Karpas-422 (cell line): ENCODE measurements at places on chromosomes 1 and 21.

DNA sequence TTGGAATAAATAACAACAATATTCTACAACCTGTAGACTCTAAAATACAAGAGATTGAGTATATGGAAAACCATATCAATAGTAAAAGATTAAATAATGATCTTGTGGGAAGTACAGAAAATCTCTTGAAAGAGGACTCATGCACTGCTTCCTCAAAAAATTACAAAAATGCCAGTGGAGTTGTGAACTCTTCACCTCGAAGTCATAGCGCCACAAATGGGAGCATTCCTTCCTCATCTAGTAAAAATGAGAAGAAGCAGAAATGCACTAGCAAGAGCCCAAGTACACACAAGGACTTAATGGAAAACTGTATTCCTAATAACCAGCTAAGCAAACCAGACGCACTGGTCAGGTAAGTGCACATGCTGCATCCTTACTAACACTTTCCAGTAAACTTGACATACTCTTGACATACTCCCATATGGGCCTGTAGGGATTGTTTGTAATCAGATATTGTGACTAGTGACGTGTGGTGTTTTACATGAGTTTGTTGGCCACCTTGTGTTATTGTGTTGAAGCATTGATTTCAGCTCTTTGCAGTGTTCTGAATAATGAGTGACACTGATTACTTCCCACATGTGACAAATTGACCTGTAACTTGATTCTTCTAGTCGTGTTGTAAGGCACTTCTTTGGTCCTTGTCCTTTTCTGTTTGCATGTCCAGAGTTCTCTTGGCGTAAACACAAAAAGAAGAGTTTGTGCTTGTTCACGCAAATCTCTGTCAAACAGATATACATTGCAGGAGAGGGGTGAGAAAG is 28.0 kb downstream of the MACO1 start:
- DNase-seq: no peak
- peaks cover 56% of the 10 kb centered on the region for H3K36me3 ChIP-seq
- no peak overlapping the region for H3K4me3 ChIP-seq
- H3K27me3 ChIP-seq: no peaks in the 10 kb centered on the region
- no peak overlapping the region for H3K27ac ChIP-seq

GRCh38 chr21:9008636-9009035 is 1512.7 kb upstream of the TPTE start:
- peak; percentile 38 for DNase-seq
- H3K27me3 ChIP-seq: no peaks in the 10 kb centered on the region
- no peak overlapping the region for H3K4me3 ChIP-seq
- no peaks in the 10 kb centered on the region for H3K36me3 ChIP-seq
- H3K27ac ChIP-seq: no peak overlapping the region

DNA sequence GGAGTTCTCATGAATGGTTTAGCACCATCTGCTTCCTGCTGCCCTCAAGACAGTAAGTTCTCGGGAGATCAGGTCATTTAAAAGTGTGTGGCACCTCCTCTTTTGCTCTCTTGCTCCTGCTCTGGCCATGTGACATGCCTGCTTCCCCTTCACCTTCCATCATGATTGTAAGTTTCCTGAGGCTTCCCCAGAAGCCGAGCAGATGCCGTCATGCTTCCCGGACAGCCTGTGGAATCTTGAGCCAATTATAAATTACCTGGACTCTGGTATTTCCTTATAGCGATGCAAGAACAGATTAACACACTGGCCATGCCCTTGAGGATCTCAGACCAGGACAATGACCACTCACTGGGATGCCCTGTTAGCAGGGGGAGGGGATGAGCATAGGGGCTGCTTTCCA is 212.3 kb downstream of the MATN1 start:
- H3K4me3 ChIP-seq: no peak overlapping the region
- no peak for DNase-seq
- H3K36me3 ChIP-seq: no peaks in the 10 kb centered on the region
- no peak overlapping the region for H3K27ac ChIP-seq
- no peaks in the 10 kb centered on the region for H3K27me3 ChIP-seq

GRCh38 chr1:155091071-155092051 is 12.7 kb downstream of the EFNA3 start:
- H3K27me3 ChIP-seq: no peaks in the 10 kb centered on the region
- no peak overlapping the region for H3K27ac ChIP-seq
- peak; percentile 94 for DNase-seq

- H3K4me3 ChIP-seq: peak overlapping the region; percentile 28
- H3K4me1 ChIP-seq: peaks cover 47% of the 10 kb centered on the region
- H3K27ac ChIP-seq: no peak overlapping the region
- H3K27me3 ChIP-seq: no peaks in the 10 kb centered on the region
- H3K36me3 ChIP-seq: no peaks in the 10 kb centered on the region
- no peak for DNase-seq
Observed at GRCh38 chr1:99672038-99672437, 26.1 kb downstream of the PALMD start.

GRCh38 chr1:109490029-109490933 is 3.6 kb upstream of the CYB561D1 start:
- no peak overlapping the region for H3K27ac ChIP-seq
- H3K27me3 ChIP-seq: no peaks in the 10 kb centered on the region
- peak; percentile 89 for DNase-seq
- H3K4me1 ChIP-seq: peaks cover 19% of the 10 kb centered on the region
- H3K36me3 ChIP-seq: no peaks in the 10 kb centered on the region

DNA sequence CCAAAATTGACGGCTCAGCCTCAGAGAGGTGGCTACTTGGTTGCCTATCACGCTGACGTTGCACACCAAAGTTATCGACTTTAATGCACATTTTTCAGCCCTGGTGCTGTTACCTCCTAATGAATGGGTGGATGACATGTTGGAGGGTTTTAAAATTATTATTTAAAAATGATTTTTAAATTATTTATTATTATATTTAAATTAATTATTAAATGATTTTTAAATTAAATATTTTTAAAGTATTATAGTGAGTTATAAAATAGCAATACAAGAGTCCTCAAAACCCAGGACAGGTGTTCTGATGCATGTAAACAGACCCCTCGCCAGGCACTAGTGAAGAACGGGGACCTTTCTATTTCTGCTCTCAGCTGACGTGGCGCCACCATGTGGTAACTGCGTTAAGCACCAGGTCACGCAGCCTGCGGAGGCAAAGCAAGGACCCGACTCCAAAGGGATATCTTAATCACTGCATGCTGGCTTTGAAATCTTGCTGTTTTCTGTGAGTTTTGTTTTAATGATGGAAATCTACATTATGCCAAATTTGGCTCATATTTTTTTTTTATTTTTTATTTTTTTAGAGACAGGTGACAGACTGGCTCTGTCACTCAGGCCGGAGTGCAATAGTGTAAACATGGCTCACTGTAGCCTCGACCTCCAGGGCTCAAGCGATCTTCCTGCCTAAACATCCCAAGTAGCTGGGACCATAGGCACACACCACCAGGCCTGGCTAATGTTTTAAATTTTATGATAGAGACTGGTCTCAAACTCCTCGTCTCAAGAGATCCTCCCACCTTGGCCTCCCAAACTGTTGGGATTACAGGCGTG is 22.6 kb downstream of the CASP9 start:
- no peak overlapping the region for H3K4me3 ChIP-seq
- no peak overlapping the region for H3K27ac ChIP-seq

DNA sequence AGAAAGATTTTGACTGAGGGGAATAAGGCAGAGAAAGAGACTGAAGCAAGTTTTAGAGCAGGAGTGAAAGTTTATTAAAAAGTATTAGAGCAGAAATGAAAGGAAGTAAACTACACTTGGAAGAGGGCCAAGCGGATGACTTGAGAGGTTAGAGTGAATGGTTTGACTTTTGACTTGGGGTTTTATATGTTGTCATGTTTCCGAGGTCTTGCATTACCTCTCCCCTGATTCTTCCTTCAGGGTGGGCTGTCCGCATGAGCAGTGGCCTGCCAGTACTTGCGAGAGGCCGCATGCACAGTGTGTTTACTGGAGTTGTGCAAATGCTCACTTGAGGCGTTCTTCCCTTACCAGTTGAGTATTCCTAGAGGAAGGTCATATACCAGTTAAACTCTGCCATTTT is 13.0 kb upstream of the DENND2D start:
- no peak overlapping the region for H3K4me3 ChIP-seq
- no peaks in the 10 kb centered on the region for H3K36me3 ChIP-seq
- no peak for DNase-seq
- H3K27me3 ChIP-seq: no peaks in the 10 kb centered on the region
- H3K27ac ChIP-seq: peak overlapping the region; percentile 96
- H3K4me1 ChIP-seq: peaks cover 62% of the 10 kb centered on the region

- H3K27ac ChIP-seq: peak overlapping the region; percentile 47
- H3K36me3 ChIP-seq: peaks cover 90% of the 10 kb centered on the region
- peaks cover 23% of the 10 kb centered on the region for H3K4me1 ChIP-seq
- DNase-seq: no peak
Observed at GRCh38 chr1:198747127-198747526, 108.3 kb downstream of the PTPRC start.

GRCh38 chr1:19733615-19734014 is 66.1 kb downstream of the TMCO4 start:
- no peaks in the 10 kb centered on the region for H3K27me3 ChIP-seq
- no peak overlapping the region for H3K4me3 ChIP-seq
- no peak for DNase-seq
- H3K4me1 ChIP-seq: no peaks in the 10 kb centered on the region
- H3K36me3 ChIP-seq: peaks cover 7% of the 10 kb centered on the region; the same call in 1 of the 2 replicates
- no peak overlapping the region for H3K27ac ChIP-seq

GRCh38 chr1:117754061-117754969 is 148.5 kb downstream of the TENT5C start:
- H3K4me1 ChIP-seq: peaks cover 6% of the 10 kb centered on the region
- H3K27ac ChIP-seq: no peak overlapping the region
- H3K4me3 ChIP-seq: no peak overlapping the region
- H3K36me3 ChIP-seq: no peaks in the 10 kb centered on the region

- no peak overlapping the region for H3K4me3 ChIP-seq
- no peaks in the 10 kb centered on the region for H3K27me3 ChIP-seq
- peak overlapping the region; percentile 57 for H3K27ac ChIP-seq
- H3K36me3 ChIP-seq: peaks cover 42% of the 10 kb centered on the region; the same call in 1 of the 2 replicates
- peaks cover 45% of the 10 kb centered on the region for H3K4me1 ChIP-seq
Observed at GRCh38 chr1:179870870-179871269, 6.7 kb downstream of the TOR1AIP2 start.

GRCh38 chr21:27799861-27800260 is 833.0 kb upstream of the ADAMTS5 start:
- no peak overlapping the region for H3K4me3 ChIP-seq
- H3K4me1 ChIP-seq: no peaks in the 10 kb centered on the region
- H3K27me3 ChIP-seq: no peaks in the 10 kb centered on the region
- no peak for DNase-seq
- no peaks in the 10 kb centered on the region for H3K36me3 ChIP-seq
- H3K27ac ChIP-seq: no peak overlapping the region

DNA sequence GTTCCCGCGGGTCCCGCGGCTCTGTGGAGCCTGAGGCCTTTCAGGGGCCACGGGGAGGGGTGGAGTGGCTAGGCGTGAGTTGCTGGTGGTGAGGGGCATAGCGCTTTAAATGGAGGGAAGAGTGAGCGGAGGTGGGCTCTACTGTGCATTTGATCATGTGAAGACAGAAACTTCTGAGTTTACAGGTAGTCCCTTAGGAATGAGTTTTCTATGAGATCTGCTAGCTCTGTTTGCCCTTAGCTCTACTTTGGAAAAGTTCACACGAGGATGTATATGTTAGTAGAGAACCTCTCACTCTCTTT is 593 bp downstream of the ST6GALNAC3 start:
- H3K4me3 ChIP-seq: no peak overlapping the region
- no peaks in the 10 kb centered on the region for H3K36me3 ChIP-seq
- no peaks in the 10 kb centered on the region for H3K27me3 ChIP-seq
- H3K4me1 ChIP-seq: peaks cover 9% of the 10 kb centered on the region
- no peak overlapping the region for H3K27ac ChIP-seq
- no peak for DNase-seq

DNA sequence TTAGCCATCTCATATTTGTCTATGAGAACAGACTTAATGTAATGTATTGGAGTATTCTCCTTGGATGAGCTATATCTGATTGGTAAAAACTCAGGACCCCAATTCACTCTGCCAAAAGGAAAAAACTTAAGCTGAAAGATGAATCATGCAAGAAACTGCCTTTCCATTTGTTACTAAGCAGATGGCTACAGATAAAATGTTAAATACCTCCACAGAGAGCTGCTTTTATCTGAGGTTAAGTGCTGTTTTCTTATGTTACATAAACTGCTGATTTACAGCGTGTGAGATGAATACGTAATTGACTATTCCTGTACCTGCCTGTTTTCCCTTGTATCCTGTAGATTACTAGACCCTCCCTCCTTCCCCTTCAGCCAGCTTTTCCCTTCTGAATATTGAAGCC is 49.3 kb downstream of the CLCA4 start:
- H3K27ac ChIP-seq: no peak overlapping the region
- no peaks in the 10 kb centered on the region for H3K36me3 ChIP-seq
- no peaks in the 10 kb centered on the region for H3K27me3 ChIP-seq
- no peak overlapping the region for H3K4me3 ChIP-seq
- DNase-seq: no peak

- H3K4me1 ChIP-seq: 0 out of 2 replicates have a peak, but pooled peaks cover 1% of the 10 kb centered on the region
- H3K27me3 ChIP-seq: no peaks in the 10 kb centered on the region
- no peak overlapping the region for H3K4me3 ChIP-seq
- no peaks in the 10 kb centered on the region for H3K36me3 ChIP-seq
Observed at GRCh38 chr1:54081306-54082270, 28.2 kb downstream of the TCEANC2 start.

- DNase-seq: peak; percentile 86
- H3K4me1 ChIP-seq: peaks cover 39% of the 10 kb centered on the region
- H3K36me3 ChIP-seq: peaks cover 3% of the 10 kb centered on the region; the same call in 1 of the 2 replicates
- H3K27ac ChIP-seq: peak overlapping the region; percentile 76
- H3K27me3 ChIP-seq: no peaks in the 10 kb centered on the region
Observed at GRCh38 chr1:204513117-204513716, 3.0 kb upstream of the MDM4 start.
